AG20443 (cell line): ENCODE measurements at places on chromosomes 5 and 9.
A peak's percentile ranks its signal among the peaks of the same experiment; 100 is the strongest.

DNA sequence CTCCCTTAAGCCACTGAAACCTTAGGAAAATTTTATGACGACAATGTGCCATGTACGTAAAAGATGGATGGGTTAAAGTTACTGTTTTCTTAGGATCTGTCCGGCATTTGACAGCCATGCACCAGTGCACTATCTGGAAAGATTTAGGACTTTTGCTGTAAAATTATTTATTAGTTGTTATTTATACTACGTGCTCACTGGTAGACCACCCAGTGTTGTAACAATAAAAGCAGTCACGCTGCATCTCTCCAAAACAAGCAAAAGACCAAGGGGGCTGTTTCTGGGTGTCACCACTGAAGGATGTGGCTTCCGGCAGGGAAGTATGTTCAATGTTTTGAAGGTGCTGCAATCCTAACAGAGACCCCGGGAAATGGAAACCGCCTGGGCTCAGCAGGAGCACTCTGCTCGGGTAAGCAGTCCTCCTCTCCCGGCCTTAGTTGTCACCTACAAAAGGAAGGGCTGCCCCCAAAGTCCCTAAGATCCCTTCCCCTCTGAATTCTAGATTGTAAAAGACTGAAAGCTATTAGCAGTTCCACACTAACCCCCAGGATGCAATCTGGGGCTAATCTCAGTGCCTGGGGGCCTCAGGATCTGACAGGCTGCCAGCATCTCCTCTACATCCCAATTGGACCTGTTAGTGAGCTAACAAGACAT is 38.6 kb downstream of the SAXO1 start:
- DNase-seq, result no peak

GRCh38 chr5:58406394-58406793 is 53.5 kb downstream of the PLK2 start:
- no peak for DNase-seq

DNA sequence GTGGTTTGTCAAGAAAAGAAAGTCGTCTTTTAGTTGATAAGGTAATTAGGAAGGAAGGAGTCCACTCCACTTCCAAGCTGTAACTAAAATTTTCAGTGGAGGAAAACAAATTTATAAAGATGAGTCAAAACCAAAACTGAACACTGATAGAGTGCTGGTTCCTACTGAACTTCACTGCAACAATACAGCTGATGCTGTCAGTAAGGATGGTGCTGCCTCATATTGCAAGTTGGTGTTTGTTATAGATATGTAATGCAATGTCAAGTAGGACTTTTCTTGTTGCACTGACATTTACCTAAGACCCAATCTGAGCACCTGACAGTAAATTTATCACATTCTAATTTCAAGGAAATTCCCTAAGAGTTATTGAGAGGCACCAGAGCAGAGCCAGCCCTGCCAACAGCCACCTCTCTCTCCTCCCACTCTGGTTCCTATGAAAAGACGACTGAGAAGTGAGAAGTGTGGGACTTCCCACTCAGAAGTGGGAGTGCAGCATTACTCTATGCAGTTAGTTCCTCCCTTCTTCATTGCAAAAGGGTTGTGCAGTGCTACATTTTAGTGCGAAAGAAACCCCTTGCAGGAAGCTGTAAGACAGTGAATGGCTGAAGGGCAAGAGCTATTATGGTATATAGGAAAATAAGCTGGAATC is 350.8 kb downstream of the NFIB start:
- DNase-seq, result no peak

- DNase-seq, result peak; percentile 88
Measured at GRCh38 chr9:16627967-16628366, 242.5 kb downstream of the BNC2 start.

- no peak for DNase-seq
Measured at GRCh38 chr5:91038180-91038808, 344.8 kb downstream of the ARRDC3 start.

GRCh38 chr5:20353499-20353898 is 365.5 kb upstream of the CDH18 start:
- no peak for DNase-seq

GRCh38 chr9:130977811-130978221 is 31.2 kb upstream of the LAMC3 start:
- DNase-seq, result no peak

GRCh38 chr5:168073311-168073710 is 218.1 kb upstream of the WWC1 start:
- no peak for DNase-seq

- DNase-seq, result no peak
Measured at GRCh38 chr5:127572930-127573329, 55.5 kb downstream of the PRRC1 start.

GRCh38 chr9:22343218-22343611 is 103.4 kb upstream of the DMRTA1 start:
- DNase-seq, result no peak

GRCh38 chr5:164207646-164208045 is 702.2 kb downstream of the MAT2B start:
- DNase-seq, result no peak

GRCh38 chr5:63306909-63307308 is 655.3 kb downstream of the HTR1A start:
- DNase-seq, result no peak

- peak; percentile 48 for DNase-seq
Measured at GRCh38 chr5:3392306-3392939, 203.2 kb upstream of the IRX1 start.

- DNase-seq, result peak; percentile 85
Measured at GRCh38 chr9:135864447-135865049, 42.8 kb downstream of the CAMSAP1 start.
